ENCODE measurements at places on chromosomes 4 and X. TPM values are rescaled to one million over a fixed set of nuclear protein-coding genes. Genes with fewer than 3 reads are reported as not detected.

GRCh38 chr4:16222957-16223527 lies 3.2 kb downstream of the TAPT1 start:
- no peak for DNase-seq

GRCh38 chr4:72360075-72360474 lies 208.9 kb downstream of the ADAMTS3 start:
- no peak for DNase-seq

GRCh38 chr4:56683455-56683854 lies 2.4 kb upstream of the HOPX start:
- DNase-seq = no peak

DNA sequence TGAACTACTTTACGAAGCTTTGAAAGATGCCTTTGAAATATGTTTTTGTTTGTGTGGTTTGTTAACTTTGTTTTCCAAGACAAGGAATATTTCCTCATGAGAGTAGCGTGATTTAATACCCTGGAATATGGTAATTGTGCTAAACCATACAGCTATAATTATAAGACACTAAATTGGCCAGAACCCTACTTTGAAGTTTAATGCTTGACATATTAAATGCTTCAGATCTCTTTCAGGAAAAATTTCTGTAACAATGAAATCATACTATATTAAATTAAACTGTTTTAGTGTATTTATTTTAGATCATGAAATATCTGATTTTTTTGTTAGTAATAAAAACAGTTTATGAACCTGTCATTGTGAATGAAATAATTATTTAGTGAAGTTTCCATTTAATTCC lies 63.5 kb downstream of the DCLK2 start:
- no peak for DNase-seq

DNA sequence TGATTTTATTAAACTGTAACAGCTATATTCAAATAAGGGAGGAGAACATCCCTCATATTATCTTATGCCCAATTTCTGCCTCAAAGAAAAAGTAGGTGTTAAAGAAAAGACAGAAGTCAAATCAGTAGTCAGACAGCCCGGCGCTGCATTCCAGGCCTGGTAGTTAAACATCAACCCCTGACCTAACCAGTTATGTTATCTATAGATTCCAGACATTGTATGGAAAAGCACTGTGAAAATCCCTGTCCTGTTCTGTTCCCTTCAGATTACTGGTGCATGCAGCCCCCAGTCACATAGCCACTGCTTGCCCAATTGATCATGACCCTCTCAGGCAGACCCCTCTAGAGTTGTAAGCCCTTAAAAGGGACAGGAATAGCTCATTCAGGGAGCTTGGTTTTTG lies 269.9 kb upstream of the GALNT7 start:
- no peak for DNase-seq

Gene HPGD
- 5.7 TPM for polyA plus RNA-seq

DNA sequence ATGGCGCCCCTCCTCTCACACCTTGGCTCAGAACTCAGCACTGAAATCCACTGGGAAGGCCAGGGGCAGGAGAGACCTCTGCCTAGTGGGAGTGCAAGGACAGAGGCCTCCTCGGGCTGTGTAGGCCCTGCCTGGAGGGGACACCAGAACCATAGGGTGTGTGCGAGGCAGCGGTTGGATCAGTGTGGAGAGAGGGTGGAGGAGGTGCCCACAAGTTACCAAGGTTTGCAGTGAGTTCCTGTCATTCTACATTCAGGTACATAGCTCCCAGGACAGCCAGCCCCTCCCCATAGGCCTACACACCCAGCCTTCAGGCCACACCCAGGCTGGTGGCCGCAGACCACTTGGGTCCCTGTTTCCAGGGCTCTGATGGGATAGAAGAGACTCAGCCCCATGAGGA lies 19.2 kb upstream of the SPON2 start:
- no peak for DNase-seq

Gene CTBP1
- polyA plus RNA-seq = 119 TPM

GRCh38 chr4:107467461-107467860 lies 252.6 kb downstream of the PAPSS1 start:
- DNase-seq = no peak

DNA sequence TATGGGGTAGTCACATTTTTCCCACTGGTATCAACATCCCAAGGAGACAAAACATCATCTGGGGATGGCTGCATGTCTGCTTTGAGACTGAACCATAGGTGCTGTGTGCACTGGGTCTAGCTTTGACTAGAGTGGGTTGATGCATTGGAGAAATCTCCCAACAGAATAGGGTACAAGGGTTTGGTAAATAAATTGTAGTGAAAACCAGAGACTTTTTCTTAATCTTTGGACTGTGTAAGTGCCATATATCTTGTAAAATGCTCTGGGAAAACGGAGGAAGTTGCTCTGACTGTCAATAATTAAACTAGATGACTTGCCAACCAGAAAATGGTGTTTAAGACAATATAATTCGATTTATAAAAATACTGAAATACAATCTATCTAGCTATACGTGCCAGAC lies 1064.0 kb upstream of the SLIT2 start:
- no peak for DNase-seq

Gene AMOT
- 22.1 TPM for polyA plus RNA-seq

DNA sequence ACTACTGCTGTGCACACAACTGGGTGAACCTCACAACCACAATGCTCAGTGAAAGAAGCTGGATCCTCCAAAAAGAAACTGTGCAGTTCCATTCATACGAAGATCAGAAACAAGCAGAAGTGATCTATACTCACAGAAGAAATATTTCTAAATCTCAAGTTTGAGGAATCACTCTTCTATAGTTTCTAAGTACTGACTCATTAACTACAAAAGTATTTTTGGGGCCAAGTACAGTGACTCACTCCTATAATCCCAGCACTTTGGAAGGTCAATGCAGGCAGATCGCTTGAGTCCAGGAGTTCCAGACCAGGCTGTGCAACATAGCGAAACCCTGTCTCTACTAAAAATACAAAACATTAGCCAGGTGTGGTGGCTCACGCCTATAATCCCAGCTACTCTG lies 51.3 kb upstream of the RELL1 start:
- no peak for DNase-seq

- no peak for DNase-seq
These were observed 749.5 kb upstream of the PCDH7 start for GRCh38 chr4:29970626-29971025.

GRCh38 chrX:149682031-149682430 lies 29.8 kb upstream of the MAGEA11 start:
- no peak for DNase-seq

DNA sequence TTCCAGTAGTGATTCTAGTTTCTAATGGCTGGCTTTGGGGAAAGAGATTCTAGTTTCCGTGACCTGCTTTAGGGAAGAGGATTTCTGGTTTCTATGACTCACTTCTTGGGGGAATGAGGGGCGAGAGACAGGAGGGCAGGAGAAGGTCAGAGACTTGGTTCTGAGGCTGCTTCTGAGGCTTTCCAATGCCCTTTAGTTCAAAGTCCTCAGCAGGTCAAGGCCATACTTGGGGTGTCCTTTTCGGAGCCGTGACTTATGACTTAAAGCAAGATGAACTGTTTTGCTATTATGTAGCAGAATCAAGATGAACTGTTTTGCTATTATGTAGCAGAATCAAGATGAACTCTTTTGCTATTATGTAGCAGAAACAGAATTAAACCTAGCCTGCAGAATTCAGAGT lies 52.2 kb upstream of the TLR3 start:
- no peak for DNase-seq

- no peak for DNase-seq
These were observed 33.2 kb downstream of the NBDY start for GRCh38 chrX:56762220-56762619.

Gene SYTL4
- polyA plus RNA-seq = 6.6 TPM

Gene ADAM29
- not detected for polyA plus RNA-seq

Gene NXF2
- not detected for polyA plus RNA-seq

- DNase-seq = no peak
These were observed 42.4 kb downstream of the DCUN1D4 start for GRCh38 chr4:51885363-51885762.

DNA sequence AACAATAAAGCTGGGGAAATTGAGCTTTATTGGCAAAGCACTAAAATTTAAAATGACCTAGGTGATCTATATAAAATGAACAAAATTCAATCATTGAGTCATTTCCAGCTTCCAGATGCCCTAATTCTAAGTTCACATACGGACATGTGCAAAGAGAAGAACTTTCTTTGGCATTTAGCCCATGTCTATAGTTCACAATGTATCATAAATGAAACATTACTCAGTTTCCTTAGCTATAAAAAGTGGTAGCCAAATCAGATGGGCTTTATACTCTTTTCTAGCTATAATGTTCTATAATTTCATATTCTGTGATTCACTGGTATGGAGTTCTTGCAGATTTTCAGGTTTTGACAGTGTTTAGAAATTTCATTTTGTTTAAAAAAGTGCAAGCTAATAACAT lies 327.4 kb downstream of the KCTD8 start:
- DNase-seq = no peak
